Cortex of kidney (tissue), 1 donor: ENCODE measurements at places on chromosomes 2 and 18.

GRCh38 chr2:203080447-203081045 lies 65.9 kb downstream of the NBEAL1 start:
- DNase-seq: no peak

GRCh38 chr2:209988010-209988409 lies 14.4 kb upstream of the RPE start:
- DNase-seq: no peak

- DNase-seq: no peak
Measured at GRCh38 chr2:139730197-139730596, 950.0 kb upstream of the NXPH2 start.

GRCh38 chr2:151862700-151863099 lies 34.5 kb upstream of the ARL5A start:
- DNase-seq: no peak

DNA sequence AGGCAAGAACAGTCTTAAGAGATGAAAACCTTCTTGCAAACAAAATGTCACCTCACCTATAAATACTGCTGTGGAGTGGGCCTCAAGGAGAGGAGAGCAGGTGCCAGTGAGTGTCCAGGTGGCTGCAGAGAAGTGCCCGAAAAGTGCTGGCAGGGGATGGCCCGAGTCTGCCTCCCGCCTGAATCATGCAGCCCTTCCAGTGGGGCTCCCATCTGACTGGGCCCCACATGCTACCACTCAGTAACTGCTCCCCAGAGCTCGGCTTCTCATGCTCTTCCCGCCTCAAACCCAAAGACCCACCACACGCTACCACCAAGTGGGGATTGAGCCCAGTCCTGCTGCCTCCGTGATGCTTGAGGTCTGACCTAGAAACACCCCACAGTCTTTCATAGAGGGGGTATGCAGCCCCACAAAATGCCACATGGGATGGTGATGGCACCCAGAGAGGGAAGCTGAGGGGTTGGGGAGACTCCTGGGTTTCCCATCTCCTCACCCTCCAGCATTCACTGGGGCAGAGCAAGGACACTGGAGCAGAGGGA lies 7.4 kb downstream of the HS6ST1 start:
- no peak for DNase-seq

- DNase-seq: no peak
Measured at GRCh38 chr2:85830645-85831044, 58.1 kb downstream of the ST3GAL5 start.

DNA sequence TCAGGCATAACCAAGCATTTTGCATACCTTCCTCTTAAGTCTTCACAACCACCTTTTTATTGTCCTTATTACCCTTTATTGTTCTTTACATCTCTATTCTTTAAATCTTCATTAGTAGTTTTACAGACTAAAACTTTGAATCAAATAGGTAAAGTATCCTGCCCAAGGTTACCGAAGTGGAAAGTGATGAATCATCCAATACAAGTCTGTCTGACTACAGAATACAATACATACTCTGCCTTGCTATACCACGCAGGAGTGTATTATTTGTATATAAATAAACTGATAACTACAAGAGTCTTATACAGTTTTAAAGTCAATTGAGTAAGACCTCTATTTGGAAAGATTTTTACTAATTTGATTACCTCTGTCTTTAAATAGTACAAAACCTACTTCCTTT lies 196.0 kb downstream of the ZEB2 start:
- no peak for DNase-seq

DNA sequence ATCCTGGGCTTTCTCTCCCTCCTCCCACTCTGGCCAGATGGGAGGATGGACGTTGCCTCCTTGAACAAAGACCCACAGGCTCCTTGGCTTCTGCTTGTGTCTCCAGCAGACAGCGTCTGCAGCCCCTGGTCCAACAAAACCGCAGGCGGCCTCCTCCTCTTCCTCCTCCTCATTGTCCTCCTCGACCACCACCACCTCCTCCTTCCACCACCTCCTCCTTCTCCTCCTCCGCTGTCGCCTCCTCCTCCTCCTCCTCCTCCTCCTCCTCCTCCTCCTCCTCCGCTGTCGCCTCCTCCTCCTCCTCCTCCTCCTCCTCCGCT lies 45.7 kb upstream of the ALPP start:
- no peak for DNase-seq

- no peak for DNase-seq
Measured at GRCh38 chr2:134234535-134234934, 19.3 kb upstream of the MGAT5 start.

DNA sequence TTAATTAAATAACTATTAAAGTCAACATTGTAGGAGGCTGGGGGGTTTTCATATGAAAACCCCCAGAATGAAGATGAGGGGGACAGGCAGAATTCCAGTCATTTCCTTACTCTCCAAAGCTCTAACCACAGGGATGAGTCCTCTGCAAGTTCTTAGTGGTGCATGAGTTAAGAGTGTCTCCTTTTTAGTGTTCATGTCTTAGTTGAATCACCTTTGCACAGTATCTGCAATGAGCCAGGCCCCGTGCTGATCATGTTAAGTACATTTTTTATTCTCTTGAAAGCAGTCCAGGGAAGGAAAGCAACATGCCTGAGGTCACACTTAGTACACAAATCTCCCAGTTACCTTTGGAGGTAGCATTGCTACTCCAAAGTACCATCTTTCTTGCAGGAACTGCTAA lies 25.7 kb upstream of the MSGN1 start:
- DNase-seq: no peak

GRCh38 chr2:41924709-41925408 lies 123.0 kb upstream of the PKDCC start:
- no peak for DNase-seq

- no peak for DNase-seq
Measured at GRCh38 chr2:148509288-148509902, 135.2 kb upstream of the EPC2 start.

DNA sequence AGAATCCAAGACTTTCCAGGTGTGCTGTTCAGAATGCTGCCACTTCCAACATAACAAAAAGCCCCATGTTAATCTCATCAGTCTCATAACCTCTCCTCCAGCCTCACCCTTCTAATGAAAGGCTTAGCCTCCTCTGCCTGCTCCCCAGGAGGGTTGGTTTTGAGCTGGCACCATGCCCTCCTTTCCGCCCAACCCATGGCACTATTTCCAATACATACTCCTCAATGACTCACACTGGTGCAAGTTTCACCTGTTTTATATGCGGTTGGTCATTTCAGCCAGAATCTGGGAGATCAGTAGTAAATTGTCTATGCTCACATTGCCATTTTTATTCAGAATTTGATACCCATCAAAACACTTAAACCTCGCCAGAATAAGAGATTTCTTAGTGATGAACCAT lies 157.6 kb upstream of the NRP2 start:
- DNase-seq: no peak

GRCh38 chr2:147623328-147623727 lies 221.5 kb upstream of the ACVR2A start:
- no peak for DNase-seq

DNA sequence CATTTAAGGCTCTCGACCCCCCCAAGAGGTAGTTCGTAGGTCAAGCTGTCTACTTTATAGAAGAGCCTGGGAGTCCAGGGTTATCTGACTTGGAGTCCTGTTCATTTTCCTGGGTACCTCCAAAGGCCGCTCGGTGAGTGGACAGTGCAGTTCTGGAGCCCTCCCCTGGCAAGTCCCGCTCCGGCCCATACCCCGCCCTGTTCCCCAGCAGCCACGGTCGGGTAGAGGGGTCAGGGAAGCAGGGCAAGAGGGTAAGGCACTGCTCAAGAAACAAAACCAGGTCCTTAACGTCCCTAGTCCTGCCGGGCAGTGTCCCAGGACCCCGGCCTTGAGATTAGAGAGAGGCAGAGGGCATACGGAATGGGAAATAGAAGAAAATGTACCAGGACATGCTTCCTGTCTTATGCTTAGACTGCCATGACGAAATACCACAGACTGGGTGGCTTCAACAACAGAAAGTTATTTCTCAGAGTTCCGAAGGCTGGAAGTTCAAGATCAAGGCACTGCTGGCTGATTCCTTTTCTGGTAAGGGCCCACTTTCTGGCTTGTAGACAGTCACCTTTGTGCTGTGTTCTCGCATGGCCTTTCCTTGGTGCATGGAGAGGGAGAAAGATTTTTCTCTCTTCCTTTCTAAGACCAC lies 5.4 kb upstream of the HPCAL1 start:
- no peak for DNase-seq

DNA sequence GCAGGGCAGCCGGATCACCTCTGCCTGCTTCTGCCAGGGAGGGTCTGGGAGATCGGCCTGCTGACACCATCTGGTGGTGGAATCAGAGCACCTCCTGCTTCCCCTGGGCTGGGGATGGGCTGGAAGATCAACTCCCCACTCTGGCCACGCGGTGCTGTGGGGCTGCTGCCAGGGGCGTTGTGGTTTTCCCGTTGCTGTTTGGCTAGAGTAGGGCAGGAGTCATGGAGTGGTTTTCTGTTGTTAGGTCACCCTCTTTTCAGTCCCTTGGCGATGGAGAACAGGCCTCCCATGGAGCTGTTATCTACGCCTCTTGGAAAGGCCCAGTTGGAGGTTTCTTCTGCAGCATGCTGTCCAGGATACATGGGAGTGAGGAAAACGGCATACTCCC lies 15.2 kb downstream of the BCL2L11 start:
- DNase-seq: no peak

DNA sequence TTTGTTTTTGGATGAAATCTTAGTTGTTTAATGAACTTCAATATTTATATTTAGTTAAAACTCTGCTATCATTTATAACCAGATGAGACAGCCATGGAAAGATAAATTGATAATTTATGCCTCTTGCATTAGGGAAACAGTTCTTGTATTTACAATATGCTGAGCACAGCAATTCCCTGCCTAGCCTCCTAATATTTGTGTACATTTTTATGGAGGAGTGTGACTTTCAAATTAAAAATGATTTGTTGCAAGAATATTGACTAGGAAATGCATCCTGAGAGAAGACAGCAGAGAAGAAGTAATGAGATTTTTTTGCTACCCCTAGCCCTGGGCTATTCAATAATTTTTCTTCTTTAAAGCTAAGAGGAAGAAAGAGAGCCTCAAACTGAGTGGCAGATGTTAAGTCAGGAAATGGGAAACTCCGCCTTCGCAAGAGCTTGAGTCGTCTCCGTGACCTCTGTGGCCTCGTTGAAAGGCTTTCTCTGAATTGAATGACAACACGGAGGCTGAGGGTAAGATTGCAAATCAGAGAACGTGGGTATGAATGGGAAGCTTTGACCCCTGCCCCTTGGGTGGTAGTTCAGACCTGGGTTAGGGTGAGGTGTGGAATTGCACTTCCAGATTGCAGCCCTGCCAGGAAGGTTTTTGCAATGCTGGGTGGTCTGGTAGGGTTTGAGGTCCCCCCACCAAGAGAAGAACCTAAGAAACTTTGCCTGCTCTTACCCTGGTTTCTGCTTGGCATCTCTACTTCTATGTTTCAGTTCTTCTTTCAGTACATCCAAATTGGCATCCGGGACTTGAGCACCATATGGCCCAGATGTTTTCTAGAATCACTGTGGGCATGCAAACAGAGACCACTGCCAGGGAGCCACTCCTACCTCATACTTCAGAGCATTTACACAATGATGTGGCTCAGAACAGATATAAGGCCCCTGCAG lies 210.3 kb upstream of the RBMS1 start:
- DNase-seq: no peak

DNA sequence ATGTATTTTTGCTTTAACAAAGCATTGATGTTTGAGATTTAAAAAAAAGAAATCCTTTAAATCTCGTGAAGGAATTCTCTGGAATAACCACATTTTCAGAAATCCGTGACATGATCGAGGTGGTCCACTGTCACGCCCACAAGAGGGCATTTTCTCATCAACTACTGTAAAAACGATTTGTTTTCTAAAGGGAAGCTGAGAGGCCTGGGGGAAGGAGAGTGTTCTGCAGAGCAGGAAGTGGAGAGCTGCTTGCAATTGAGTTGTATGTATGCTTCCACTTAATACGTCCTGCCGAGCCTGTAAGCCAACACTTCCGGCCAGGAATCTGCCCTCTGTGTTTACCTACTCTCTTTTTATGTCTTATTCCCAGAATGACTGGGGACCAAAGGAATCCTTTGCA lies 19.4 kb downstream of the KLHL29 start:
- DNase-seq: no peak

GRCh38 chr2:7707723-7708122 lies 790.5 kb downstream of the RNF144A start:
- no peak for DNase-seq

DNA sequence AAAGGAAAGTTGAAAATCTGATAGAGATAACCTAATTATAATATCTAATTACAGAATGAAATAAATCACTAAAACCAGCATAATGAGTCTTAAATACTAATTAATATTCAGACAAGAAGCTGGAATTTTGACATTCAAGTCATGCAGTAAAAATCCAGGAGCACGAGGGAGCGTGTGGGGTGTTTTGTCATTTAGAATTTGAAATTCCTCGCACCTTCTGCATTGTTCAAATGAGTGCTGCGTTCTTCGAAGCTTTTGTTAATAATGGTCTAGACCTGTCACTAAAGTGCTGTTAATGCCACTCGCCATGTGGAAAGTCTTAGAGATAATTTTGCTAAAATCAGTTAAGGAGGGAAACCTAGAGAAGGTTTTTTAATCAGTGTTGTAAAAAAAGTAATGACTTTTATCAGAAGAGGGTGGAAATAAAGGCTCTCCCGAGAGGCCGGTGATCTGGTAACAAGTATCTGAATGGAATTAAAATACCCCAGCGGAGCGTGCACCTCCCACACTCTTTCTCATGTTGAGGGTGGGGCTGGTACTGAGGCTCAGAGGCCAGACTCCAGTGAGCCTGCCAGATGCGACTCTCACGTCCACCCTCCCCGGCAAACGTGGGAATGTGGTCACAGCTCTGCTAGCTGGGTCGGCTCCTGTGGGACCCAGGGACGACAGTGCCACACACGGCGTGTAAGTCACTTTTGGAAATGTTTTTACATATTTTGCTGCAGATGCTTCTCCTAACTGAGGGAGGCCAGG lies 69.4 kb upstream of the MYT1L start:
- DNase-seq: no peak

- no peak for DNase-seq
Measured at GRCh38 chr2:2007551-2008501, 263.5 kb upstream of the PXDN start.

GRCh38 chr2:238231251-238231793 lies 8.5 kb downstream of the HES6 start:
- no peak for DNase-seq

DNA sequence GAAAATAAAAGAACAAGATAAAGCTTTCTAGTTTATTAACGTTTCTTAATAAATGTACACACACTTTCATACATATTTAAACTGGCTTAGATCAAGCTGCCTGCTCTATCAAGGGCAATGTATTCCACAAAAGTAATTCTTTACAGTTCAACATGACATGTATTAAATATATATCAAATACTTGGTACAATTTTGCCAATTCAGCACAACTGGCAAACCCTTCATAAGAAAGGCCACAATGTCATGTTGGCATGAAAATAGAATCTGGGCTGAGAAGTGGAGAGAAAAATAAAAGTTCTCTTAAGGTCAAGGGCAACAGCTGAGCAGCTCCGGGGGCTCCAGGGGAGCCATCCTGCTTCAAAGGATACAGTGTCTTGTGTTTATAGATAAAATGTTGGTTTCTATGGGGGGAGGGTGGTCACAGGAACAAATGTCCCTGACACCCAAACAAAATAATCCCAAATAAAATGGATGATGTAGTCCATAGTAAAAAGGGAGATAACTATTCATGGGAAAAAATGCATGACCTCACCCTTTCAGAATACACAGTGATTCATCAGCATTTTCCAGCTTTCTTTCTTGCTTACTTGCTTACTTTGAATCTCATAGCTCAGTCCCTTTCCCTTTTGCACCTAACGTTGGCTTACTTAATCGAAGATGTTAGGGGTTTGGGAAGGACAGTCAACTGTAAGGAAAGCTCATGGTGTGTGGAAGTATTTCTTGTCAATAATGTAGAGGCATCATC lies 494.9 kb downstream of the NYAP2 start:
- no peak for DNase-seq
